ENCODE measurements at places on chromosomes 16 and 17. TPM values are rescaled to one million over a fixed set of nuclear protein-coding genes. Genes with fewer than 3 reads are reported as not detected.

Gene KRTAP4-16
- total RNA-seq = not detected

GRCh38 chr17:27180322-27180721, 113.6 kb upstream of the WSB1 start:
- DNase-seq = no peak

DNA sequence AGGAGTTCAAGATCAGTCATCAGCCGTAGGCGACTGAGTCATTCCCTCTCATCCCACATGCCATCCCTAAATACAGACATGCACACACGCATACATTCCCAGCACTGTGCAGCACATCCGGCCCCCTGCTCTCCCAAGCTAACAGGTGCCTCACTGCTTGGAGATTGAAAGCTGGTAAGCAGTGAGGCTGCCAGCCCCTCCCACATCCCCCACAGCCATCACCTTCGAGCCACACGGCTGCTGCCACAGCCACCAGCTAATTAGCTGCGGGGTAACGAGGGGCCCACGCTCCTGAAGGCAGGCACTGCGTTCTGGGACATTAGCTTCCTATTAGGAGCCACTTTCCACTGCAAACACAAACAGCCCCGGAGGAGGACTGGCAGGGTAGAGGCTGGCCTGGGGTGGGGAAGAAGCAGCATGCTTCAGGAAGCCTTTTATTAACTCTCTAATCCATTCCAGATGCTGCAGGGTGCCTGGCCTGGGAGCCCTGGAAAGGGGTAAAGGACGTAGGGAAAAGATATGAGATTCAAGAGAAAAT, 179.6 kb downstream of the CCT6B start:
- no peak for DNase-seq

Gene TAT
- total RNA-seq = 0.45 TPM

- DNase-seq = no peak
Observed at GRCh38 chr16:86970726-86971125, 346.5 kb downstream of the C16orf95 start.

Gene SLC38A8
- not detected for total RNA-seq
